Bronchial epithelial cell (primary cell): ENCODE measurements at places on chromosomes 6 and 20. TPM values are rescaled to one million over a fixed set of nuclear protein-coding genes. Genes with fewer than 3 reads are reported as not detected.
A peak's percentile ranks its signal among the peaks of the same experiment; 100 is the strongest.

GRCh38 chr20:35303735-35304491 is 11.7 kb upstream of the FAM83C start:
- DNase-seq, result peak; percentile 86

DNA sequence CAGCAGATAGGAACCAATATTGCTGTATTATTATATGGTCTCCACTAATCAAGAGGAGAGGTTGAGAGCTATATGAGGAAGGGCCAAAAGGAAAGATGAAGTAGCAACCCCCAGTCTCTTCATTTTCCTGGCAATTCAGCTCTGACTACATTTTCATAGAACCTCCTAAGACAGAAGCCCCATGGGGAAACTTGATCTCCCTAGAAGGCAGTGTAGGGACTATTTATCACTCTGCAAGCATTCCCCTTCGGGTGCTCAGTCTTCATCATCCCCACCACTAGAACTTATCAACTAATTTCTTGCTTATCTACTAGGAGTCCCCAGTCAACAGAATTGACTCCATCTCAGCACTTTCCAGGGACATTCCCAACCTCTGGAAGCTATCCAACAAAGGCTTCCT is 25.5 kb upstream of the ITCH start:
- no peak for DNase-seq

DNA sequence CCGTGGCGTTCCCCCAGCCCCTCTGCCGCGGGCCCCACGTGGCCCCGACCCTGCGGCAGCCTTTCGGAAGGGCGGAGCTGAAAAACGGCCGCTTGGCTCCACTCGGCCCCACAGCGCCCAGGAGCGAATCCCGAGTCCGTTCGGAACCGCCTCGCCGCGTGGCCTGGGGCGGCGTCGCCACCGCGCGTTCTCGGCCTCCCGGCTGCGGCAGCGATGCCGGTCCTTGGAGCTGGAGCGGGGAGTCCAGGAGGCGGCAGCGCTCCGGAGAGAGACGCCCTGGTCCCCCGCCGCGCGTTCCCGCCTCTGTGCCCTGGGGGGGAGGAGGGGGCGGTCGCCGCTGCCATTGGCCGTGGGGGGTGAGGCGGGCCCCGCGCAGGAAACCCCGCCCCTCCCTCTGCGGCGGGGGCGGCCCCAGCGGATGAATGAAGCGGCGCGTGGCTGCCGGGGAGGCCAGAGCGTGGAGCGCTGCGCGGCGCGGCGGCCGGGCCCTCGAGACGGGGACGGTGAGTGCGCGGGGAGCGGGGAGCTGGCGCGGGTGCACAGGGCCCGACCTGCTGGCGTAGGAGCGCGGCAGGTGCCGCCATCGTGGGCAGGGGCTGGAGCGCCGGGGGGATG is at the start of gene SLCO4A1:
TSS of gene SLCO4A1 (plus strand) at position 453 of the 615 bp plus-strand sequence. CDS start 13,952 bp downstream, outside the sequence.
- DNase-seq, result no peak

- DNase-seq, result no peak
Measured at GRCh38 chr6:102215425-102215824, 821.9 kb downstream of the GRIK2 start.

DNA sequence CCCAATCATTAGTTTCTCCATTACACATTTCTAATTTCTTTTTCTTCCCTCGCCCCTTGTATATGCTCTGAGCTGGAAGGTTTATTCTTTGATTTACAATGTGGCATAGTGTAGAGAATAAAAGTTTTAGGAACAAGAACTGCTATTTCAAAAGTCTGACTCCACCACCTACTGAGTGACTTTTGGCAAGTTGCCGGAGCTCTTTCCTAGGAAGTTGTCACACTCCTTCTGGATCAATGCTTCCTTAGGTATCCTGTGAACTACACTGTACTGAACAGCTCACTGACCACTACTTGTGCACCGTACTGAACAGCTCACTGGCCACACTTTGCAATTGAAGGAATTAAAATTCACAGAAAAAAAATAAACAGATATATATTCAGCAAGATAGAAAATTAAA is 458.2 kb downstream of the FRK start:
- DNase-seq, result no peak

GRCh38 chr6:93418408-93419303 is 703 bp downstream of the EPHA7 start:
- peak; percentile 15 for DNase-seq

- peak; percentile 64 for DNase-seq
Measured at GRCh38 chr6:157045831-157046454, 268.8 kb downstream of the ARID1B start.

SLC26A8 gene
- total RNA-seq, result not detected in 2 replicates
